NCI-H1417 treated with DMSO at 0.1 percent for 48 hours (cell line): ENCODE measurements at places on chromosomes 3 and 15.

- DNase-seq, result no peak
These were observed 4.9 kb downstream of the MGLL start for GRCh38 chr3:127817406-127817841.

GRCh38 chr3:138034918-138035317 lies 25.0 kb downstream of the CLDN18 start:
- DNase-seq, result no peak

- no peak for DNase-seq
These were observed 128.1 kb upstream of the RASGRP1 start for GRCh38 chr15:38692789-38693062.

DNA sequence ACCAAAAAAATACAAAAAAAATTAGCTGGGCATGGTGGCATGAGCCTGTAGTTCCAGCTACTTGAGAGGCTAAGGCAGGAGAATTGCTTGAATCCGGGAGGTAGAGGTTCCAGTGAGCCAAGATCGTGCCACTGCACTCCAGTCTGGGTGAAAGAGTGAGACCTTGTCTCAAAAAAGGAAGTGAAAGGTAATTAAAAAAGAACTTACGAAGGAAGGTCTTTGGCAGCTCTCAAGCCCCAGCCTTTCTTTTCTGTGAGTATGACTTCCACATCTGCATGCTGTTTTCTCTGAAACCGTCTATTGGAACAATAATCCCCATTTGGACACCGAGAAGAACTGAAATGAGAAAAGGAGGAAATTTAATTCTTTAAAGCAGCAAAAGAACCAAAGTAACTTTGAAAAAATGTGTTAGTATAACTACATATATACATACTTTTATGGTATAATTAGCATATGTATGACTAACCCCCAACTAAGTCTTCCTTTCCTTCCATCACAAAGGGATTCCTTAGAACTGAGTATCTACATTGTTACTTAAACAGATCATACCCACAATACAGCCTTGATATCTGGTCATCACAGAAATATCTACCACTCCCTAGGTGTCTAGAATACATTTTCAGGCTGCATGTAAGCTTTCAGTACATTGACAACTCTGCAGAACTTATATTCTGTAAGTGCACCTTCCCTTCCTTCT lies 50.1 kb downstream of the SETD2 start:
- no peak for DNase-seq

- DNase-seq, result no peak
These were observed 35.2 kb downstream of the SRPRB start for GRCh38 chr3:133840767-133841166.

- DNase-seq, result no peak
These were observed 424.3 kb upstream of the ATP10A start for GRCh38 chr15:26287381-26287780.

GRCh38 chr3:14403619-14404155 lies 1.3 kb downstream of the SLC6A6 start:
- no peak for DNase-seq

GRCh38 chr3:66582721-66583423 lies 82.0 kb upstream of the LRIG1 start:
- no peak for DNase-seq

- DNase-seq, result no peak
These were observed 16.4 kb downstream of the TGM4 start for GRCh38 chr3:44890852-44891251.

GRCh38 chr15:87741350-87741749 lies 515.2 kb downstream of the NTRK3 start:
- DNase-seq, result no peak

DNA sequence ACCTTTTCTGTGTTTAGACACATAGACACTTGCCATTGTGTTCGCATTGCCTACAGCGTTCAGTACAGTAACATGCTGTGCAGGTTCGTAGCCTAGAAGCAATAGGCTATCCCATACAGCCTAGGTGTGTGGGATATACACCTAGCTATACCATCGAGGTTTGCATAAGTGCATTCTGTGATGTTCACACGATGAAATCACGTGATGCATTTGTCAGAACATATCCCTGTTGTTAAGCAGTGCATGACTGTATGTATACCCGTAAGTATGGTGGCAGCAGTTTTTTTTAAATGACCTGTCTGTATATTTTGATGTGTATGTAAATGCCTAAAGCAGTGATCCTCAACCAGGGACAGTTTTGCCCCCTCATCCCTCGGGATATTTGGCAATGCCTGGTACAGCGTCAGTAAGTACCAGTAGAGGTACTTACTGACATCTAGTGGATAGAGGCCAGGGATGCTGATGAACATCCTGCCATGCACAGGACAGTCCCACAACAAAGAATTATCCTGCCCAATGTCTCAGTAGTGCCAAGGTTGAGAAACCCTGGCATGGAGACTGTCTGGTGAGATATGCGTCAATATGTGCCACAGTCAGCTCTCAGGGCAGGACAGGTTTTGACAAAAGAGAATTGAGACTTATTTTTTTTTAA lies 129.1 kb downstream of the HCN4 start:
- DNase-seq, result no peak

GRCh38 chr15:75688278-75688557 lies 24.4 kb downstream of the CSPG4 start:
- DNase-seq, result no peak
